ENCODE measurements at places on chromosomes 7 and 10.

DNA sequence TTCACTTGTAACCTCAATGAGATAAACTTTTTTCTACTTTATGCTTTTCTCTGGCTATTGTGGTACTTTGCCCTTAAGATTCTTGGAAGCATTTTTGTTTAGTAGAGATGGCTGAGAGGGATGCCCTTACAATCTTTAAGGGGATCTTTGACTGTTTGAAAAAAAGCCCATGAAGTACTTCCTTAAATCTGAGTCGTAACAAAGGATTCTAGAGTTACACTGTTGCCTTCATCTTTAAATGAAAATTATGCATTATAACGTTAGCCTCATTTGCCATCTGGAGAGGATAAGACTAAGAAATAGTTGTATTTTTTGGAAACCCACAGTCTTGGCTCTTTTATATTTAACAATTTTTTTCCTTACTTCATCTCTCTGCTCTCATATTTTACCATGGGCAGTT is 37.8 kb upstream of the FZD1 start:
- DNase-seq = no peak

DNA sequence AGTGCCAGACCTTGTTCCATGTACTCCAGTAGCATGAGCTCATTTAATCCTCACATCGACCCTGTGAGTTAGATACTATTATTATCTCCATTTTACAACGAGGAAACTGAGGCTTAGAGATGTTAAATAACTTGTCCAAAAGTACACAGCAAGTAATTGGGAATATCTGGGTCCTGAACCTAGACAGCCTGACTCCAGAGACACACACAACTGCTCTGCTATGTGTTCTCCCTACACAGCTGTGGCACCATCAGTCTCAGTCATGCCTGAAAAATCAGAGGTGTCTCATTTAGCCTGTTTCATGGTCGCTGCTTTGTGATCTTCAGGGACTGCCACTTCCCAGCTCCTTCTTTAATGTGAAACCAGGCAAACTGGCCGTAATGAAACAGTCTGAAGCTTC is 56.5 kb downstream of the COL1A2 start:
- DNase-seq = no peak

GRCh38 chr10:28241741-28242399 is 61.0 kb downstream of the MPP7 start:
- DNase-seq = peak; percentile 57

DNA sequence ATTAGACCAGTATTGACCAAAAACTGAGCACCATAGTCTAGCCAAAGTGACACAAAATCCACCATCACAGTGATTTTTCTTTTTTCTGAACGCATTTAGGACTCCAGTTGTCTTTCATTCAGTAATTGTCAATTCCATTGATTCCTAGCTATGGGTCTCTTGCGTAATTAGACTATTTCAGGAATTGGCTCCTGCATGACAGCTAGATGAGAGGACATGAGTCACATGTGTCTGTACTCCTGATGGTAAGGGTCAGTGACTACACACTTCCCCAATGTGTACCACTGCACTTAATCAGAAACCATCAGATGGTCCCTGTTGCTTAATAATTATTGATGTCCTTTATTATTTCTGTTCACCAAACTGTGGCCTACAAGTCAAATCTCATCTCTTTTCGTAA is 469.5 kb downstream of the POM121L12 start:
- DNase-seq = no peak

DNA sequence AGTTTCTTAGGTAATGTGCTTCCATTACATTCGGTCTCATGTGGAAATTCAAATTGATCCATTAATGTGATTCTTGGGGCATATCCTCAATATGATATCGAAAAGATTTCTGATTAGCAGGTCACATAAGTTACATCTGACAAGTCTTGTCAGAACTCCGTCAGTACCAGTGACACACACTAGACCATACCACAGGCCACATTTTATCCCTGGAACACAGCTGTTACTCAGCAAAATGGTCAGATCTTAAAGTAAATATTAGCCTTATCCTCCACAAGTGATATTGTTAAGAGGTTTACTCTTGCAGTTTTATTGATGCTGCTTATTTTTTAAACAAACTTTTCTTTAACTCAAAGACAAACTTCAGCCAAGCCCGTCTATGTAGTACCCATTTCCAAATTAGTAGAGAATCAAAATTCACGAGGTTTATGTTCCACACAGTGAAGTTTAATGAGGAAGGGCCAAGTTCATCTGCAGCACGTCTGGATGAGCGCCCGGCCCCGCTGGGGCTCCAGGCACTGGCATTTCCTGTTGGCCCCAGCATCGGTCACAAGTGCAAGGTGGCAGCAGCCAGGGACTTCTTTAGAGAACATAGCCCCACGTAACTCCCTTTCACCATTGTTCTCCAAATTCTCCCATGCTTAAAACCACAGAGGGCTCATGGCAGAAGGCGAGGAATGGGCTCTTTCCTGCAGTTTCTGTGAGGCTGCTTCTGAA is 132.2 kb downstream of the VIPR2 start:
- DNase-seq = no peak

DNA sequence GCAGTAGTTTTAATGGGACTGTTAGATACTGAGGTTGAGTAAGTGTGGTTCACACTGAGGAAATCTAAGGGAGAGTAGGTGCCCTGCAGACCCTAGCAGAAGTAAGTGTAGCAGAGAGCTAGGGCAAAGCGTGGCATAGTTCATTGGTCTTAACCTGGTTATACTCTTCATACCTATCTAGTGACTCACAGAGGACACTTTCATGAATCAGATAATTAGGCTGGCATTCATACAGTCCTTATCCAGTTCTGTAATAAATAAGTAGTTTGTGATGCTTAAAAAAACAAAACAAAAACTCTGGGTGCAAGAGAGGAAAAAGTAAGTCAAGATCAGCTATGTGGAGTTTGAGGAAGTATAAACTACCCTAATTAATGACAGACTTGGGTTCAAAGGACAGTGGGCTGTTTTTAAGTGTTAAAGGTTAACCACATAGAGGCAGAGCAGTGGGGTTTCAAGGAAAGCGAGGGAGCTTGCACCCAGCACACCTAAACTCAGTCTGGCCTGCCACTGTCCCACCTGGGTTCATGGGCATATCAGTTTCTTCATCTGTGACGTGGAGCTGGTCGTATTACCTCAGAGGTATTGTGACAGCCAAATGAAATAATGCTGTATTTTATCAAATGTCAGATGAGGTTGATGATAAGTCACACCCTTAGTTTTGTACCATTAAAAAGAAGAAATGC is 27.1 kb downstream of the LMTK2 start:
- DNase-seq = no peak

GRCh38 chr10:100741378-100742075 is 3.9 kb upstream of the PAX2 start:
- no peak for DNase-seq

GRCh38 chr10:79203014-79203644 is 134.4 kb downstream of the ZMIZ1 start:
- DNase-seq = no peak

GRCh38 chr10:69938541-69938991 is 114.1 kb upstream of the MACROH2A2 start:
- no peak for DNase-seq

- no peak for DNase-seq
These were observed 102.4 kb downstream of the SMURF1 start for GRCh38 chr7:99041526-99041925.

DNA sequence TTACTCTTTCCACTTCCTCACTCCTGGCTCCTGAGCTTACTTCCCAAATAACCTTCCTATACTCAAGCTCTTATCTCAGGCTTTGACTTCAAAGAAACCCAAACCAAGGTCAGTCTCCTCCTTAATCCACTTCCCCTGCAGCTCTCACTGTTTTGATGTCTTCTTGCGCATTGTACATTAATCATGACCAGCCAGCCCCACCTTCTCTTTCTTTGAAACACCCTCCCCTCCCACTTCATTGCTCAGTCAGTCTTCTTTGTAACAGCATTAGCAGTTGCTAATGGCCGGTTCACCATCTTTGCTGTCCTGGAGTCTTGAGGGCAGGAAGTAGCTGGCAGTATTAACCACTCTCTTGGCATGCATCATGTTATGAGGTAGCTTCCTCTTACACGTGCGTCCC is 57.9 kb upstream of the CHCHD3 start:
- DNase-seq = no peak

DNA sequence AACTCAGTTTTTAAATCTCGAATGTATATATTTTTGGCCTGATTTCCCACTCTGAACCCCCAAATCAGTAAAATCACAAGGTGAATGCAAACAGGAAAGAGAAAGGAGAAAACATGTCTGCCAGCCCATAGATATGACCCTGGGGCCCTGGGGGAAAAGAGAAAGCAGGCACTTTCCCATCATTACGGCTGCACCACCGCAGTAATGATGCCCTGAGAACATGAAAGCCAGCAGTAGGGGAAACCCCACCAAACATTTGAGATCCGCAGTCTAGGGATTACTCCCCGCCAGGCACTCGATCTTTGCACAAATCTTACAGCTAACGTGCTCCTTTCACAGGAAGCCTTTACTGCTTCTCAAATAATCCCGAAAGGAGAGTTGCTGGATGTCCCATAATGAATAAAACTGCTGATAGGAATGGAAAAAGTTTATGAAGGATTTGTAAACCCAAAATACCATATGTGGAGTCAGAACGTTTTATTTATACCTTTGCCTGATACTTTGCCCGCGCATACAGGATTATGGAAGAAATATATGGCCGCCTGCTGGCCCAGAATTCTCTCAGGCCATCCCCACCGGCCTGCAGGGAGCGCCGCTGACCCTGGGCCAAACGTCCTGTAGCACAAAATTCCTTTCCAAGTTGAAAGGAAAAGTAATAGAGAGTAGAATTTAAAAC is 180.0 kb upstream of the INHBA start:
- no peak for DNase-seq

GRCh38 chr10:90969121-90969534 is 48.2 kb upstream of the ANKRD1 start:
- DNase-seq = no peak

Measured in brain microvascular endothelial cell (primary cell).